Skin of body (tissue), 3 donors: ENCODE measurements at places on chromosomes 3 and 15. TPM values are rescaled to one million over a fixed set of nuclear protein-coding genes. Genes with fewer than 3 reads are reported as not detected.

DNA sequence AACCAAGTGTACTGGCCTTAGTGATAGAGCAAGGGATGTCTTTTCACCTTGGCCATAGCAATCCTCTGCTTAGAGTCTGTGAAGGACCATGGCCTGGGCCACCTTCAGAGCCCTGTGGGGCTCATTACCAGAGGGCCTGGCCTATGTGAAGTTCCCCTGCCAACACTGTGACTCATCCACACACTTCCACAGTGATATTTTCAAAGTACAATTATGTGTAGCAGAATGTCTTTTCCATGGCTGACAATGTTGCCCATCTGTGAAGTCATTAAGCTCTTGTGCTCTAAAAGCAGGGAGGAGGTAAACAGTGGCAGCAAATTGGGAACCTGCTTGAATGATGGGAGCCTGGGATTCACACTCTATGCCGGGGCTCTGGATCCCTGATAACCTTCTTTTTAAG is 12.2 kb upstream of the CACNA1D start:
- DNase-seq: no peak

- DNase-seq: no peak
Measured at GRCh38 chr3:81307221-81307620, 454.2 kb downstream of the GBE1 start.

MCF2L2 gene
- 0.89 TPM for total RNA-seq

DNA sequence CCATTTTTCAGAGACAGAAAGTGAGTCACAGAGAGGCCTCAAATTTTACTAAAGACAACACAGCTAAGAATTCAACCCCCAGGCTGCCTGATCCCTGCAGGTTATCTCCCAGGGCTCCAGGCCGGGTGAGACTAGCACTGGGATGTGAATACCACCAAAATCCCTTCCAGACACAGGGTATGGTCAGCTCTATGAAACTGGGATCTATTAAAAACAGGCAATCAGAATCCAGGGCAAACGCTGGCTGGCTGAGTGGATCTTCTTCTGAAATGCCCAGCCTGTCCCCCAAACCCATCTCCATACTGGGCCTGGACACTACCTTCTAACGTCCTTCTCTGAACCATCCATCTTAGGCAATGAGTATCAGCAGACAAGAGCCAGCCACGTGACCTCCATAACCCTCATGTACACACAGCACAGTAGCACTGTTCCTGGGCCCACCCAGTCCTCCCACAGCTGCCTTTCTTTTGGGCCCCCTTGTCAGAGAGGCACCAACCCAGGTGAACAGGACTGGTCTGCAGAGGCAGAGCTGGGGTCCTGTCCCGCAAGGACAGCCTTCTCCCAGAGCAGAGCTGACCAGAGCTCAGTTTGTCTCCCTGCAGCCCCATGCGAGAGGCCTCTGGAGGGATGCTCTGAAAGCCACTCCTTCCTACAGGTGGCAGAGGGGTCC is 1.9 kb downstream of the RAB6B start:
- DNase-seq: no peak

- DNase-seq: peak; percentile 50
Measured at GRCh38 chr3:148075771-148076716, 621.7 kb upstream of the AGTR1 start.

- no peak for DNase-seq
Measured at GRCh38 chr15:74027688-74028087, 33.2 kb downstream of the PML start.

DNA sequence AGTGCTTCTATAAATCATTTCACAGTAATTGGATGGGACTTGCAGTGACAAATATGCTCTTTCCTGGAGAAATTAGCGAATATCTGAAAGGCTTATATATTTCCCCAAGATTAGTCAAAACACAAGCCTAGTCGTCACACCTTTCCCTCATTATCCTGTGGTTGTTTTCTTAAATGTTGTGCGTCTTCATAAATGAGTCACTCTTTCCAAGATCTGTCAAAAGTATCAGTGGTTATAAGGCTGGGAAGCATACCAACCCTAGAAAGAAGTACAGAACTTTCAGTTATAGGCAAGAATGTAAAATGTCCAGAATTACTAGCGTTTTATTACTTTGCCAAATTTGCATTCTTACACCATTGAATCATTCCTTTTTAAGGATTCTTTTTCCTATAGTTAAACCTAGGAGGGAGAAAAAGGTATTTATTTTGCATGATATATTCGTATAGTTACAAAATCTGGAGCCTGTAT is 33.6 kb downstream of the TMEM212 start:
- DNase-seq: peak; percentile 74

DNA sequence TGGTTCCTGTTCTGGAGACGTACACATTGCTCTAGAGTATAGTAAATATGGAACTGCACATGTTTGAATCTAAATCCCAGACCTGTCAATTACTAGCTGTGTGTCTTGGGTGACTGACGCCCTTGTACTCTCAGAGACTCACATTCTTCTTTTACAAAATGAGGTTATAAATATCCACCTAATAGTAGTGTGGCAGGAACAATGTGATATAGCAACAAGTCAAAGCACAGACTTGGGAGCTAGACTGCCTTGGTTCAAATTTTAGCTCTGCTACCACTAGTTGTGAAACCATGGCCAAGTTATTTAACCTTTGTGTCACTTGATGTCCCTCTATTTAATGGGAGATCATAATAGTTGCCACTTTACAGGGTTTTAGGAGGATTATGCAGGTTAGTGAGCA is 245.6 kb downstream of the CPNE4 start:
- no peak for DNase-seq

DNA sequence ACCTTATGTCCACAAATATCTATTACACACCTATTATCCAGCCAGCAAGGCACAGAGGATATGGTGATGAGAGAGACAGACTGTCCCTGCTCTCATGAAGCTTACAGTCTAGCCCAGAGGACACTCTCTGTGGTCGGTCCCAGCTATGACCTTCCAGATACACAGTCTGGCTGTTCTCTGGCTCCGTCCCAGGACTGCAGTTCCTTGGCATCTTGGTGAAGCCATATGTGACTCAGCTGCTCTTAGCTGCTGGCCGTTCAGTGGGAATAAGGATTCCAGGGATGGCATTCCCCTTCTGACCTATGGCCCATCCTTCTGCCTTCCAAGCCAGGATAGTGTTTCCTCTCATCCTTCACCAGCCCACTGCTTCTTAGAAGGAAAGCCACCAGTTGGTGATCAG is 30.8 kb downstream of the MEX3B start:
- no peak for DNase-seq

GRCh38 chr15:73629798-73630429 is 3.3 kb downstream of the NPTN start:
- no peak for DNase-seq

SH2D7 gene
- not detected for total RNA-seq

DNA sequence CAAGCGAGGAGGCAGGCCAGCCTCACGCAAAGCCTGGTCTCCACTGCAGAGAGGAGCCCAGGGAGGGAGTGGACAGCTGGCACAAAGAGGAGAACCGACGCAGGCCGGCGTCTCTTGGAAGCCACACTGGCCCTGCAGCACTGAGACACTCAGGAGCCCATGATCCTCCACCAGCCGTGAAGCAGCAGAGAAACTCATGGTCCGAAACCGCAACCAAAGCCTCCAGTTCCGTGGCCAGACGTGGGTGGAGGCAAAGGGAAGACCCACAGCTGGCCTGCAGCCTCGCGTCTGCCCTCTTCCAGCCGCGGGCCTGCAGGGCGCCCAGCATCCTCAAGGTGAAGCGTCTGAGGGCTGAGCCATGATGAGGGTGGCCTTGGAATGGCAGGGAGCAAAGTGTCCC is 62.2 kb upstream of the SEC61A1 start:
- DNase-seq: no peak

FBXL22 gene
- total RNA-seq: 1.9 TPM

DNA sequence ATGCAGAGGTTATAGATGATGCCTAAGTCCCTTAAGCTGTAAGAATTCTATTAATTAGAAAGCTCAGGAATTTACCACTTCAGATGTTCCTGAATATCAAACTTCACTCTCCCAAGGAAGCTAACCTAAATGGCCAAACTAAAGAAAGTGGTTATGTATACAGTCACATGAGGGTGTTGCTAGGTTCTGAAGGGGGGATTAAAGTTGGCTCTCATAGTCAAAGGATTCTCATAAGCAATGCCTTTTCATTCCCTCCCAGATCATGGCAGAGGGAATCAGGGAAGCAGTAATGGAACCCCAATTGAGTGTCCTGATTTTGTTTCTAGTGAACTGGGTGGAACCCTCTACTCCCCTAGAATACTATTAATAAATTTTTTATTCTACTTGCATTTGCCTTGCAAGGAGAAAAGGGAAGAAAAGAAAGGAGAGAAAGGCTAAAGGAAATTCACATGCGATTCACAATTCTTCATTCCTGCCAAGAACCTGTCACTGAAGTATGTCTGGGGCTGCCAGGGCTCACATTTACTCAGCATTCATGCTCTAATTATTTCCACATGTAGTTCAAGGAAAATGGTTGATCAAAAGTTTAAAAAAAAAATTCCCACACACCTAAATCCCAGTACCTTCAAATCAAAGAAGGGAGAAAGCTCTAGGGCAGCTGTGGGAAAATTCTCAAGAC is 25.1 kb downstream of the FSTL1 start:
- peak; percentile 85 for DNase-seq

DNA sequence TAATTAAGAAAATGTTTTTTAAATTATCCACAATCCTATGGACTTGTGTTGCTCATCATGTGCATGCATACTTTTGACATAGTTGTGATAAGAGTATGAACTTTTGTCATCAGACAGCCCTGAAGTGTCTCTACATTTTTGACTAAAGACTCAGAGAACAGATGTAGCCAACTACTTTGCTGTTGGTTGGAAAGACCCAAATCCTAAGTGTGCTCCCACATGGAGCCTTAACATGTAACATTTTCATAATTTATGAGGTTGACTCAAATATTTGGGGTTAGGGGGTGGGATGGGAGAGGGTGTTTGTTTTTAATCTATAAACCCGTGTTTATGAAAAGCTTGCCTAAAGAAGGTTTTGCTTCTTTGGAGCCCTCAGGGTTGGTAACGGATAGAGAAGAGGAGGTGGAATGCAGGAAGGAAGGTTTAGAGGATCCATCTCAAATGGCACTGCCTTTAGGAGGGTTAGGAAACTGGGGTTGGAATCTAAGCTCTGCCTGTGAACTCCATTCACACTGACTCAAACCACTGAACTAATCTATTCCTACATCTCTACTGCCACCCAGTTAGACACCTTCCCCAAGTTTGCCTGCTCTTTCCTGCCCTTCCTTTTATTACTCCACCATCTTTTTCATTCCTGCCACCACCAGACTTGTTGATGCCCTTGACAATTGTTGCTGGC is 3.7 kb downstream of the BOC start:
- peak; percentile 83 for DNase-seq

DNA sequence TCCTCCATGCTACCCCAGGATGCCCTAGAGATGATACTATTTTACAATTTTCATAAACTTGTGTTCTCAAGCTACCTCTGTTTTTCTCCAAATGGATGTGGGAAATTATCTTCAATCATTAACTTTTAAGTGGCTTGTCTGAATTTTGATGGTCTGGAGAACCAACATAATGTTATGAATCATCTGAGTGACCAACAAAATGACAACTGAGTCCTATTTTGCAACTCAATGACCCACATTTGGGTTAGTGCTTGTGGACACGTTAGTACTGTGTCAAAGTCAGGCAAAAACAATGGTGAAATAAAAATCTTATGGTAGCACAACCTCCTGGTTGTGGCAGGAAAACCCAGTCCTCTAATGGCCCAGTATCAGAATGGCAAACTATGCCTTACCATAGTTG is 352.4 kb upstream of the ZNF385D start:
- DNase-seq: no peak

GRCh38 chr3:50126287-50127211 is 28.6 kb upstream of the SEMA3F start:
- DNase-seq: no peak
